ENCODE measurements at places on chromosomes 3 and 15.

GRCh38 chr3:27688053-27688452 is 34.1 kb downstream of the EOMES start:
- no peak for DNase-seq

GRCh38 chr15:45205192-45205591 is 17.4 kb upstream of the SHF start:
- no peak for DNase-seq

- no peak for DNase-seq
These were observed 1.8 kb upstream of the AP2M1 start for GRCh38 chr3:184172681-184173373.

GRCh38 chr3:12227833-12228232 is 61.0 kb upstream of the PPARG start:
- no peak for DNase-seq

- no peak for DNase-seq
These were observed 240.7 kb upstream of the TBC1D5 start for GRCh38 chr3:17983106-17983505.

DNA sequence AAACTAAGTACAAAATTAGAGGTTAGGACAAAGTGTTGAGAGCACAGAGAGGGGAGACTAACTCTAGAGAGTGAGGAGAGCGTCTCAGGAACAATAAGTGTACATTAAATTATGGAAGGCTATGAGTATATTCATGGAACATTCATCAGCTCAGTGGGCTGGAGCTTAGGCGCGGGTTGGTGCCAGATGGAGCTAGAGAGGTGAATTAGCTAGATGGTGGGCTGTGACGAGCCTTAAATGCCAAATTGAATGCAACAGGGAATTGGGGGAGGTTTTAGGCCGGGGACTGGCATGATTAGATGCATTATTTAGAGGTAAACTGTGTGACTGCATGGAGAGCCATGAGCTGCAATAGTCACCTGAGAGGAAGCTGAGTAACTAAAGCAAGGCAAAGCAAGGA is 97.1 kb downstream of the TMEM108 start:
- no peak for DNase-seq

DNA sequence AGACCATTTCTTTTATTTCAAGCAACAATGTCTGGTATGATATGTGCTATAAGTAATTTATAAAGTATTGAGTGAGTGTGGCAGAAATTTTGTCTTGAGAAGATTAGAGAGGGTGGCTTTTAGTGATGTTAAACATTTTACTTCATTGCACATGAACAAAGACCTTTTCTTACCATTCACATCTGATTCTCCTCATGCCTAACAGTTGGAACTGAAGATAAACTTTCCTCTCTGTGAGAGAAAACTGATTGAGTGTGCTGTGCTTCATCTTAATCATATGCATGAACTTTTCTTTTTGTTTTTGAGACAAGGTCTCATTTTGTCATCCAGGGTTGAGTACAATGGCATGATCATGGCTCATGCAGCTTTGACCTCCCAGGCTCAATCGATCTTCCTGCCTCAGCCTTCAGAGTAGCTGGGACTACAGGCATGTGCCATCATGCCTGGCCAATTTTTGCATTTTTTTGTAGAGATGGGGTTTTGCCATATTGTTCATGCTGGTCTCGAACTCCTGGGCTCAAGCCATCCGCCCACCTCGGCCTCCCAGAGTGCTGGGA is 377.7 kb upstream of the GOLIM4 start:
- DNase-seq = no peak

DNA sequence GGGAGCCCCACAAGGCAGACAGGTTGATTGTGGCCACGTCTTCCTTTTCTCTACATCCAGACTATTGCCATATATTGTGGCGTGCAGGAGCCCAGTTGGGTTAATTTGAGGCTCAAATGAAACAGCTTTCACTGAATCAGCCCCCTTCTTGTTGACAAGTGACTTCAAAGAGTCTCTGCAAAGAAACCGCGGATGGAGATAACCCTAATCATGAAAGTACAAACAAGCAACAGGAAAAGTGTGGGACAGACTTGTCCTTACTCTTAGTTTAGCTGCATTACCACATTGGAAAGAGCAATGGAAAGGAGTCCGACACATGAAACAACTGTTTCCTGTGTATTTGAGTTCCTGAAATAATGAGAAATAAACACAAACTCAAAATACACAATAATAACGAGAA is 3.3 kb downstream of the TMEM40 start:
- no peak for DNase-seq

DNA sequence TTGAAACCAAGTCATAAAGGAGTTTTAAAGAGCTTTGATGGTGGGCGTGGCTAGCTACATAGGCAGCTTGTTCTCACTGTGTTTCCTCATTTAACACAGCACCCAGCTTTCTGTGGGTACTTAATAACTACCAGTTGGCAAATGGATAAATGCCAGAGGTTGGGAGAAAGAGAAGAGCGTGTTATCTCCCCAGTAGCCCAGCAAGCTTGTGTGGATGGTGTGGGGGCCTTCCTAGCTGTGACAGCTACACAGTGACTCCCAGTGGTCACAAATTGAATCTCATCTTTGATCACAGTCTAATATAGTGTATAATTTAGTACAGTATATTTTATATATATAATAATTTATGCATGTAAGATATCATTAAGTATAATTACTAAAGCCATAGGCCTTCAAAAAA is 984.1 kb downstream of the EPHA3 start:
- no peak for DNase-seq

GRCh38 chr3:23435318-23435717 is 232.2 kb downstream of the UBE2E2 start:
- DNase-seq = no peak

- no peak for DNase-seq
These were observed 19.8 kb downstream of the WDR72 start for GRCh38 chr15:53739651-53740050.

GRCh38 chr15:55897560-55898336 is 95.7 kb downstream of the NEDD4 start:
- DNase-seq = no peak

- DNase-seq = no peak
These were observed 92.3 kb downstream of the SMAD3 start for GRCh38 chr15:67157521-67158252.

GRCh38 chr3:5239602-5240001 is 52.1 kb downstream of the EDEM1 start:
- no peak for DNase-seq

DNA sequence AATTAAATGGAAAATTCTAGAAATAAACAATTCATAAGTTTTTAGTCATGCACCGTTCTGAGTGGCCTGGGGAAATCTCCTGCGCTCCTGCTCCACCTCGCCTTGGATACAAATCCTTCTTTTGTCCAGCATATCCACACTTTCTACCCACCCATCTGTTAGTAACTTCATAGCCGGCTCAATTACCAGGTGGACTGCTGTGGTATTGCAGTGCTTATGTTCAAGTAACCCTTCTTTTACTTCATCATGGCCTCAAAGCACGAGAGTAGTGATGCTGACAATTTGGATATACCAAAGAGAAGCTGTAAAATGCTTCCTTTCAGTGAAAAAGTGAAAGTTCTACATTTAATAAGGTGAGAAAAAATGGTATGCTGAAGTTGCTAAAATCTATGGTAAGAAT is 142.3 kb upstream of the CHL1 start:
- no peak for DNase-seq

DNA sequence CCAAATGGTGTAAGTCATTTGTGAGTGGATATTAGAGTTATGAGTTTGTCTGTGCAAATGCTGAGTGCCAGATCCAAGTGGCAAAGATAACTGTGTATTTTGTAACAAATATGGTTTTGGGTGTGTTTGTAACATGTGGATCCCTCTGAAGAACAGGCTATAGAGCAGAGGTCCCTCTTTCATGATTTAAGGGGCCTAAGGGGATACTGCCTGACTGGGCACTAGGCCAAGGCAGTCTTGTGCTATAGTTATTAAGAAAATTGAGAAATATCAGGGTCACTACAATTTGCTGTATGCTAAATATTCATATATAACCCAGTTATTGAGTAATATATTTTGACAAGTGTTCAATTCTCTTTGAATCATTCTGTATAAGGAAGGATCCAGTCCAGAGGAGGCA is 555.6 kb upstream of the RGMA start:
- no peak for DNase-seq

GRCh38 chr3:195807681-195808121 is 4.0 kb downstream of the MUC4 start:
- no peak for DNase-seq

DNA sequence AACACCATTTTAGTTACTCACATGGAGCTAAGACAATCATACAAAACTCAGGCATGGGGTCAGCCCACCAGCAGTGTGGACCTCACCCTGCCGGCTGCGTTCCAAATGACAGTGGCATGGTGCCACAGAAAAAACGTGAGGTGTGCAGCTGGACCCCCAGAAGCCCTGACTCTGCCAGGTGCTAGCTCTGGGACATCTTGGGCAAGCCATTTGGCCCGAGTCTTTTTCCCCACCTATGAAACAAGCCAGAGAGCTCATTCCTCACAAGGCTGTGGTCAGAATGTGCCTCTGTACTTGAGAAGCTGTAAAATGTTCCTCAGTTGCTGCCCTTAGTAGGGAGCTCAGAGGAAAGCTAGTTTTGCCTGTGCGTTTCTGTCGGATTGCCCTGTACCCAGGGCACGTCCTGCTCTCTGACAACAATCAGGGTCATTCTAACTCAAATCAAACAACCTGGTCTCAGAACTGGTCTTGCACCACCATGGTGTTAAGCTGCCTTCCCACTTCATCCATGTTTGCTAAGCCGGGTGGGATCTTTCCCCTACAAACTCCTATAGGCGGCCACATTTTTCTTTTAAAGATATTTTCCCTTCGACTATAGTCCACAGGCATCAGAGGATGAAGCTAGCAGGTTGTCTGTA is 44.9 kb downstream of the LIPC start:
- DNase-seq = no peak

GRCh38 chr3:160393346-160394008 is 5.5 kb downstream of the IFT80 start:
- no peak for DNase-seq

DNA sequence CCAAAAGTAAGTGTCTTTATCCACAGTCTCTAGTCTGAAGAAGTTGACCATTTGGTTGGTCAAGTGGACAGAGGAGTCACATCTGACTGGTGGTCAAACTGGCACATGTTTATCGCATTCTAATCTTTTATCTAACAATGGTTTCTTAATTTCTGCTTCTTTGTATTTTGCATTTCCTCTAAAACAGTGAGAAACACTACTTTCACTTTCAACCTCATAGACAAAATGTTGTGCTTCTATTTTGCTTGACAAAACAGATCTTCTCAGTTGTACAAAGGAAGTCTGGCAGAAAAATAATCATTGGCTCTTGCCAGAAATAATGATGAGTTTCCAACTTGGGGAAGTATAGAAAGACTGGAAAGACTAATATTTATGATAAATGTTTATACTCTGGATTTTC is 103.9 kb downstream of the MME start:
- DNase-seq = no peak

DNA sequence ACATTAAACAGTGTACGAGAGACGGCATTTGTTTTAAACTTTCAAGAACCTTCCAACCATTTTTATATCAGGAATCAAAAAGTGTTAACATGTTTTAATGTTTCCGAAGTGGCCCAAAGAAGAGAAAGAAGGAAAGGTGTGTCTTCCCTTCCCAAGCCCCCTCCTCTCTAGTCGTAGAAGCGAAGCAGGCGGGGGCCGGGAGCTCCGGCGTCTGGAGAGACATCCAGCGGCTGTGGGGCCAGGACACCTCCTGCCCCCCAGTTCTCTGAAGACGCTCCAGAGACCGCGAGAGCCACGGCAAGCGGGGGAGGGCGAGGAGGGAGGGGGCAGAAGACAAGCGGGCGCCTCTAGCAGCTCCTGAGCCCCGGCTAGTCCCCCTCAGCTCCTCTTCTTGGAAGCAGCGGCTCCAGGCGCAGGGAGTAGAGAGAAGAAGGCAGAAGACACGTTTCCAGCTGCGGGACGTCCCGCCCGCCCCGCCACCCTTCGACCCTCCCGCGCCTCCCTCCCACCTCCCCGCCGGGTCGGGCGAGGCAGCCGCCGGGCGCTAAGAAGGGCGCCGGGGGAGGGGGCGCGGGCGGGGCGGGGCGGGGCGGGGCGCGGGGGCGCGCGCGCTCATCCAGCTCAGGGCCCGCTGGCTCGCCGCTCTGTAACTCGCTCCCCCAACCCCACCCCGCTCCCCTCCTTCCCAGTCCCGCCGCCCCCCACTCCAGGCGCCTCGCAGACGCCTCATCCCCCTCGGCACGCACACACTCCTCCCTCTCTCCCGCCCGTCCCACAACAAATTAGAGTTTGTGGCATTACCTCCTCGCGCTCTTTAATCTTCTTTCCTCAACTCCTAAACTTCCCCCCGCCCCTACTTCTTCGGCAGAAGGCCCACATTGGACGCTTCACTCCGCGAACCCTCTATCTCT is at the start of gene ZBTB20:
Gene ZBTB20 (minus strand): TSS at position 871 of the 911 bp plus-strand sequence.
- peak; percentile 77 for DNase-seq

DNA sequence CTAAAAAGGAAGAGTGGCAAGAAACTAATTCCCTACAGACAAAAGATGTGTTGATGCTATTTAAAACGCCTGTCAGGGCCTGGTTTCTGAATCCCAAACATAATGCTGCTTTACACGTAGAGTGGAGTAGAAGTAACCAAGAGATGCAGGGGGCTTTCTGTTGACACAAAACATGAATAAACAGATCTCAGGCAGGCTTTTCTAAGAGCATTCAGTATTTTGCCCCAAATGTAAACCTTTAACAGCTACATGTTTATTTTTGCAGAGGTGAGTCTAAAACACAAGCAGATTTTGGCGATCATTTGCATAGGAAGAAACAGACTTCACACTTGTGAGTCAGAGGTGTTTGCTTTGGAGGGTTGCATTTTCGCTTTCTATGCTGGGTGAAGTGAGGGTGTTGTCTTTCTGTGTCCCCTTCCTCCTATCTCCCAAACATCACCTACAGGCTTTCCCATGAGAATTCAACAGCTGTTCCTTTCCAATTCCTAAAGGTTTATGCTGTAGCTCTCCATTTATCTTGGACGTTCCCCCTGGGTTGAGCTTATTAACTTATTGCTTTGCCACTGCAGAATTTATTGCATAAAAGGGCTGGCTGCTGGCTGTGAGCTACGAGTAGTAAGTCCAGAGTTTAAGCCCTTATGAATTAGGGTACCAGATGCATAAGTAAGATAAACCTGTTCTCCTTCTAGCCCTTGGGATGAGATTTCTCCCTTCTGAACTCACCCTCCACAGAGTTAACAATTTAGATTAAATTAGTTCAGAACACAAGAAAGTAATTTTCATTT is 156.7 kb downstream of the DIPK2A start:
- no peak for DNase-seq
